Kidney (tissue), 22 donors: ENCODE measurements at places on chromosomes 1 and 21. TPM values are rescaled to one million over a fixed set of nuclear protein-coding genes. Genes with fewer than 3 reads are reported as not detected.

TNFRSF9 gene
- not detected for polyA plus RNA-seq

BARHL2 gene
- polyA plus RNA-seq: not detected

STYXL2 gene
- polyA plus RNA-seq: not detected

RUNX3 gene
- 0.47 TPM for polyA plus RNA-seq

ARHGAP29 gene
- 15.9 TPM for polyA plus RNA-seq

GJA5 gene
- polyA plus RNA-seq: 36.4 TPM

IL20 gene
- polyA plus RNA-seq: not detected

DNA sequence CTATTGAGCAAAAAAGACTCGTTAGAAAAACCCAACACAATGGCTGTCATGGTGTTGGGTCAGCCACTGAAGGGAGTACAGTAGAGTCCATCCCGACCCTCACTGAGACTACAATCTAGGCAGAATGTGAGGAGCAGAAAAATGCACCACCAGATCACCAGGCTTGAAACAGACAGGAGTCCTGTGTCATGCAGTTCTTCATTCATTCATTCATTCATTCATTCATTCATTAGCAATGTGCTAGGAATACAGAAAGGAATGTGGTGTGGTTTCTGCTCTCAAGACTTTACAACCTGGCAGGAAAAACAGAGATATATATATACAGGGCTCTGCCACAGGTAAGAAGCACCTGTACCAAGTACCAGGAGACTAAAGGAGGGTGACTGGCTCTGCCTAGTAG is 392.3 kb downstream of the OMA1 start:
- H3K4me1 ChIP-seq: no peaks in the 10 kb centered on the region
- DNase-seq: no peak
- H3K27ac ChIP-seq: no peak overlapping the region
- no peaks in the 10 kb centered on the region for H3K36me3 ChIP-seq

GRCh38 chr21:34724857-34725195 is 56.0 kb downstream of the CLIC6 start:
- H3K27ac ChIP-seq: no peak overlapping the region
- H3K4me1 ChIP-seq: no peaks in the 10 kb centered on the region
- no peak for DNase-seq
- no peaks in the 10 kb centered on the region for H3K27me3 ChIP-seq
- no peak overlapping the region for H3K4me3 ChIP-seq

GRCh38 chr1:177448652-177449357 is 278.0 kb downstream of the BRINP2 start:
- DNase-seq: no peak
- no peaks in the 10 kb centered on the region for H3K27me3 ChIP-seq
- H3K27ac ChIP-seq: no peak overlapping the region
- no peak overlapping the region for H3K4me3 ChIP-seq
- H3K4me1 ChIP-seq: no peaks in the 10 kb centered on the region

DNA sequence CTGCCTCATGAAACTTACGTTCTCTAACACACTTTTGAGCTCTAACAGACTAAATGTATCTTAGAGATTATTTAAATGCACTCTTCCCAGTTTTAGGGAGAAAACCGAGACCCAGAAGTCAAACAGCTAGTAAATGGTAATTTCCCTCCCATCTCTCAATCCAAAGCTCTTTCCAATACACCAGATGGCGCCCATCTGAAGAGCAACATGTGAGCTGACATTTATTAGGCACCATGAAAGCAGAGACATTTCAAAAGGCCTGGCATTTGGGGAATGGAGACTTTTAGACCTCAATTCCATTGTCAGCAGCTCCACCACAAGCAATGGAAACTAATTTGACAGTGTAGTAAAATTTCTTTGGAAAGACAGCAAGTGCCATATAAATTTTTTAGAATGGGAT is 191.4 kb downstream of the DAB1 start:
- no peaks in the 10 kb centered on the region for H3K27me3 ChIP-seq
- H3K4me3 ChIP-seq: no peak overlapping the region
- H3K36me3 ChIP-seq: no peaks in the 10 kb centered on the region
- no peaks in the 10 kb centered on the region for H3K4me1 ChIP-seq
- no peak overlapping the region for H3K27ac ChIP-seq

- no peaks in the 10 kb centered on the region for H3K27me3 ChIP-seq
- H3K27ac ChIP-seq: no peak overlapping the region
- H3K4me1 ChIP-seq: no peaks in the 10 kb centered on the region
- H3K36me3 ChIP-seq: peaks cover 11% of the 10 kb centered on the region
- no peak for DNase-seq
These were observed 110.2 kb upstream of the L1TD1 start for GRCh38 chr1:62084310-62084890.

DNA sequence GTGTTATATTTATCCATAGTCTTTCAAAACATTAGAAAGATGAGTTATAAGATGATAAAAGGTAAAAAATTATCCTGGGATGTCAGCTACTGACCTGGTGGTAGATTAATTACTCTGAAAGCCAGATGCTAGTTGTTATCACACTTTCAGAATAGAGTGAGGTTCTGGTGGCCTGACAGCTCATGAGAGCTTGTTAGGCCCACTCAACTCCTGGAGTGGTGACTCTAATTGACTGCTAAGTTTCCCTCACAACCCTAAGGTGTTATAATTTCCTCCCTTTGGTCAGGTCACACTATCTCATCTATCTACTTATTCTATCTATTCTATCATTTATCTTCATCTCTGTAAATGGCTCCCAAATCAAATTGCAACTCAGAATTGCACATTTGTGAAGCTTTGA is 90.1 kb downstream of the ZNF648 start:
- DNase-seq: no peak
- H3K36me3 ChIP-seq: no peaks in the 10 kb centered on the region
- H3K27ac ChIP-seq: no peak overlapping the region
- H3K27me3 ChIP-seq: no peaks in the 10 kb centered on the region

DNA sequence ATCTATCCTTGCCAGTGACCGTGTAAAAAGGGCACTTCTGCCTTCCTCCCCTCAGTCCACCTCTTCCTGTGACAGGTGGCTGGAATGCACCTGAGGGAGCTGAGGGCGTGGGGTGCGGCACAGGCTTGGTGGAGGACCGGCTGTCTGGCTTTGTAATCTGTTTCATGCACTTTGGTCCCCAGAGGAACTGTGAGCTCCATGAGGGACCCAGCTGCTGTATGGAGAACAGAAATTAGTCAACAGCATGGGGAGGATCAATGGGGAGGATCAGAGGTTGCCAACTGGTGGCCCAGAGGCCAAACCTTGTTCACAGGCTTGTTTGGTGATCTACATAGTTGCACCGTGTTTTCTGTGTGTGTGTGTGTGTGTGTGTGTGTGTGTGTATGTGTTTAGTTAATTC is 19.0 kb upstream of the LUZP1 start:
- no peaks in the 10 kb centered on the region for H3K36me3 ChIP-seq
- DNase-seq: no peak
- no peaks in the 10 kb centered on the region for H3K27me3 ChIP-seq
- H3K4me1 ChIP-seq: peaks cover 3% of the 10 kb centered on the region
- no peak overlapping the region for H3K27ac ChIP-seq

GRCh38 chr1:148010527-148010926 is 82.3 kb downstream of the GPR89B start:
- H3K36me3 ChIP-seq: no peaks in the 10 kb centered on the region
- no peak overlapping the region for H3K27ac ChIP-seq
- H3K27me3 ChIP-seq: peaks cover 2% of the 10 kb centered on the region
- no peaks in the 10 kb centered on the region for H3K4me1 ChIP-seq
- H3K4me3 ChIP-seq: no peak overlapping the region
- DNase-seq: no peak

DNA sequence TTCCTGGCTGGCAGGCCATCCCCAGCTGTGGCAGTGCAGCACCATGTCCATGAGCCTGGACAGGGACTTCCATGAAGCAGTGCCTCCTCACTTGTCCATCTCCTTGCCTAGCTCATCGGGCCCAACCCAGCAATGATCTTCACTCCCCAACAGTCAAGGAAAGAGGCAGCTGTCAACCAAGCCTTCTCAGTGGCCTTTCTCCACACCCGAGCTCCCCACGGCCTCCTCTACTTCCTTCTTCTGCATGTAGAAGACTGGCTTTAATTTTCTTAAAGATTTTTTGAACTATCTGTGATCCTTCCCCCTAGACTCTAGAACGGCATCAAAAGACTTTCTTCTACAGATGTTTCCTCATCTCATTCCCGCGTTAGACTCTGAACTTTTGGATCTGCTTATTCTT is 65.5 kb upstream of the COA6 start:
- DNase-seq: no peak
- H3K27me3 ChIP-seq: no peaks in the 10 kb centered on the region
- H3K36me3 ChIP-seq: no peaks in the 10 kb centered on the region
- H3K4me3 ChIP-seq: no peak overlapping the region
- no peak overlapping the region for H3K27ac ChIP-seq
- no peaks in the 10 kb centered on the region for H3K4me1 ChIP-seq

GRCh38 chr1:232386294-232386693 is 243.6 kb downstream of the SIPA1L2 start:
- no peak overlapping the region for H3K4me3 ChIP-seq
- H3K36me3 ChIP-seq: no peaks in the 10 kb centered on the region
- H3K4me1 ChIP-seq: no peaks in the 10 kb centered on the region
- H3K27ac ChIP-seq: no peak overlapping the region
- H3K27me3 ChIP-seq: no peaks in the 10 kb centered on the region

DNA sequence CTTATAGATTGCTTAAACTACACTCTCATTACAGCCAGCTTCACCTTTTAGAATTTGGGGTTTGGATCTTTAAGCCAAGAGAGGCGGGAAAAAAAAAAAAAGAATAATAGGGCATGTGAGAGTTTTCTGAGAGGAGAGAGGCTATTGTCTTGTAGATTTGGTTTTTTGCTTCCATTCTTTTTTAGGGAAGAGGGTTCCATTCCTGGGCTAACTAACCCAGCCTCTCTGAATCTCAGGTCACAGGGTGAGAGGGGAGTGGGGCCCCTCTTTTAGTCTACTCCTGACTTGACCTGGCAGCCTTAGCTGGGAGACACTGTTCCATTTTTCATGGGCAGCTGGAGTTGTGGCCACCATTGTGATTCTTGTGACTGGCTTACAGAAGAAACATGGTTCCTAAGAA is 24.2 kb downstream of the PBX1 start:
- DNase-seq: no peak
- no peak overlapping the region for H3K27ac ChIP-seq
- no peaks in the 10 kb centered on the region for H3K27me3 ChIP-seq
- no peak overlapping the region for H3K4me3 ChIP-seq
- H3K4me1 ChIP-seq: peaks cover 10% of the 10 kb centered on the region
- peaks cover 6% of the 10 kb centered on the region for H3K36me3 ChIP-seq

- no peaks in the 10 kb centered on the region for H3K27me3 ChIP-seq
- peak; percentile 77 for DNase-seq
- H3K4me1 ChIP-seq: no peaks in the 10 kb centered on the region
- no peak overlapping the region for H3K4me3 ChIP-seq
- no peak overlapping the region for H3K27ac ChIP-seq
These were observed 102.5 kb downstream of the PLXNA2 start for GRCh38 chr1:208141610-208142192.

GRCh38 chr1:182227864-182228547 is 163.6 kb downstream of the GLUL start:
- no peaks in the 10 kb centered on the region for H3K36me3 ChIP-seq
- no peak for DNase-seq
- H3K4me3 ChIP-seq: no peak overlapping the region

GRCh38 chr1:116329524-116330341 is 43.3 kb upstream of the ATP1A1 start:
- no peaks in the 10 kb centered on the region for H3K36me3 ChIP-seq
- peaks cover 11% of the 10 kb centered on the region for H3K4me1 ChIP-seq
- H3K4me3 ChIP-seq: no peak overlapping the region
- peak overlapping the region; percentile 45 for H3K27ac ChIP-seq

DNA sequence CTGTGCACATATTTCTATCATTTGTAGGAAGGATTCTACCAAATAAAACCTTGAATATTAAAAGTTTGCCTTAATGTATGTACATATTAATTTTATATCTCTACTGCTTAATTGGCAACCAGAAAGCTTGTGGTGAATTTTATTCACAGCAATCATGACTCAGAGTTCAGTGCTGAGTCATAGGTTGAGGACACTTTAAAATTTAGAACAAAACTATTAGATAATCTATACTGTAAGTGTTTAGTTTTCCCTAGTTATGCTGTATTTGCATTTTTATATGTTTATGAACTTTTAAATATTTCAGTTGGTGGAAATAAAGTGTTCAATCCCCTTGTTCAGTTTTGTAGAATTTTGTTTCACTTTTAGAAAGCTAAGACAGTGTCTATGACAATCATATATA is 841.5 kb downstream of the KCNT2 start:
- H3K27ac ChIP-seq: no peak overlapping the region
- H3K4me3 ChIP-seq: no peak overlapping the region
- no peaks in the 10 kb centered on the region for H3K27me3 ChIP-seq
- no peak for DNase-seq

GRCh38 chr1:14511796-14512585 is 86.5 kb upstream of the KAZN start:
- DNase-seq: no peak
- H3K27me3 ChIP-seq: no peaks in the 10 kb centered on the region
- H3K4me1 ChIP-seq: no peaks in the 10 kb centered on the region
- no peak overlapping the region for H3K27ac ChIP-seq
- no peak overlapping the region for H3K4me3 ChIP-seq
- no peaks in the 10 kb centered on the region for H3K36me3 ChIP-seq

DNA sequence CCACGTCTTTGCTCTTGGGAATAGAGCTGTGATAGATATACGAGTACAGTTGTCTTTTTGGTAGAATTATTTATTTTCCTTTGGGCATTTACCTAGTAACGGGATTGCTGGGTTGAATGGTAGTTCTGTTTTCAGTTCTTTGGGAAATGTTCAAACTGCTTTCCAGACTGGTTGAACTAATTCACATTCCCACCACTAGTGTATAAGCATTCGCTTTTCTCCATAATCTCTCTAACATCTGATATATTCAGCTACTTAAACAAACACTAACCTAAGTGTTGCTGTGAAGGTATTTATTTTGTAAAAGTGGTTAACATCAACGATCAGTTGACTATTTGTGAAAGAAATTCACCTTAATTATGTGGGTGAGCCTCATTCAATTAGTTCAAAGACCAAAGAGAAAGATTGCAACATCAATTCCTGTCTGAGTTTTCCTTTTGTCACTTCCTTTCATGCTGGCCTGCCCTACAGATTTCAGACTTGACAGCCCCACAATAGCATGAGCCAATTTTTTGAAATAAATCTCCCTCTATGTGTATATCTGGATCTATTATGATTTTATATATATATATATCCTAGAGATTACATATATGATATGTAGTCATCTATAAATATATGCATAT is 26.7 kb upstream of the DUSP10 start:
- no peak overlapping the region for H3K27ac ChIP-seq
- DNase-seq: no peak
- H3K36me3 ChIP-seq: no peaks in the 10 kb centered on the region
- H3K4me3 ChIP-seq: no peak overlapping the region
- no peaks in the 10 kb centered on the region for H3K4me1 ChIP-seq

DNA sequence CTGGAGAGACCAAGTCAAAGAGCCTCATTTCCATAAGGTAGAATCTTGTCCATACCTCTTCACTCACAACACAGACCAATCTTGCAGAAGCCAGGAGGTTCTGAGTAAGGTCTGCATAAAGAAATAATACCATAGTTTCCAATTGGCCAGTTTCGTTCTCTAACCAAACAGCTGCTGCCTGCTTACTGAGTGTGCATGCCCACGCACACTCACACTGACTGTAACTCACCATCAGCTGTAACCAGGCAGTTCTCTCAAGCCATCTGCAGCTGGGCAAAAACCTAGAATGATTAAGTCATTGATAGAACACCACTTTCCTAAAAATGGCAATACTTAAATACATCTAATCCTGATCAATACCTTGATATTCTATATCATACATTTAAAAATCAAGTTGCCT is 106.6 kb upstream of the VAV3 start:
- H3K27ac ChIP-seq: no peak overlapping the region
- H3K4me3 ChIP-seq: no peak overlapping the region
- no peaks in the 10 kb centered on the region for H3K36me3 ChIP-seq
- no peaks in the 10 kb centered on the region for H3K27me3 ChIP-seq
- no peak for DNase-seq

GRCh38 chr1:116918714-116919357 is 9.1 kb downstream of the PTGFRN start:
- no peaks in the 10 kb centered on the region for H3K4me1 ChIP-seq
- H3K36me3 ChIP-seq: no peaks in the 10 kb centered on the region
- no peak for DNase-seq
- no peaks in the 10 kb centered on the region for H3K27me3 ChIP-seq
- H3K27ac ChIP-seq: no peak overlapping the region
